ENCODE measurements at places on chromosomes 2 and 18.
A peak's percentile ranks its signal among the peaks of the same experiment; 100 is the strongest.

GRCh38 chr18:49476664-49477411, 10.2 kb downstream of the C18orf32 start:
- no peak for DNase-seq

DNA sequence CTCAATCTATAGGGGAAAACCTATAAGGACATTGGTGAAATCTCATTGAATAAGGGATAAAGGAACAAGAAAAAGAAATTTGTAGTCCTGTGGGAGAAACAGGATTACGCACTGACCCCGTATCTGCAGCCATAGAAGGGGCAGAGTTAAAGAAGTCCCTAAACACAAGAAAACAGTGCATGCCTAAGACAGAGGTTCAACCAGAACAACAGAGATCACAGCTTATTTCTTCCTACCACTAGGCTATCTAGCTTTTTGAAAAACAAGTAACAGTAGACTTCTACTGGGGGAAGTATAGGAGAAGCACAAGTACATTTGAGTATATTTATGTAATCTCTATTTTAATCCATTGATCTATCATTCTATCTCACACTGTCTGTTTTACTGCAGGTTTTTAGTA, 485.2 kb upstream of the REG3G start:
- DNase-seq: no peak

DNA sequence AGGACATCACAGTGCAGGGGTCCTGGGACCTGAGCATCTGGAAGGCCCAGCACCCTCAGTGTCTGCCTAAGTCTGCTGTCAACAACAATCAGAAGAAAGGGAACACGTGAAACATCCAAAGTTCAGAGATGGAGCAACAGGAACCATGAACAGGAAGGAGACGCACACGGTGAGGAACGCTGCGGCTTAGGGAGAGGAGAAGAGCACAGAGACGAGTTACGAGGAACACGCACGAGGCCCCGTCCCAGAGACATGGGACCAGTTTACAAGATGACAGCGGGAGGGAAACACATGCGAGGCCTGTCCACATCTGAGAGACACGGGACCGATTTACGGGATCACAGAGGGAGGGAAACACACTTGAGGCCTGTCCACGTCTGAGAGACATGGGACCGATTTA, 2.9 kb upstream of the KCNG2 start:
- DNase-seq: no peak

DNA sequence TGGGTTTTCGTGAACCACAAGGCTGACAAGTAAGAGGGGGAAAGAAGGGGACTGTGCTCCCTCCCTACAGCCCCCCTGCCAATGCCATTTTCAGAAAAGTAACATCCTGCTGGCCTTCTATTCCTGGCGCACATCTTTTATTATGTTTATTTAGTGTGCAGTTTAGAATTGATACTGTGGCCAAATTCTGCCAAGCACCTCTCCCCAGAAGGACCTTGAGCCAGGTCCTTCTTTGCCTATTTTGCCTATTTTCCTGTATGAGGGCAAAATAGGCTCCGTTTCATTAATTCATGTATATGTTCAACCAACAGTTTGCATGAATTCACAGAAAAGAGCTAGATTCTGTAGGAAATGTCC, 136.0 kb downstream of the MYO3B start:
- DNase-seq: no peak

DNA sequence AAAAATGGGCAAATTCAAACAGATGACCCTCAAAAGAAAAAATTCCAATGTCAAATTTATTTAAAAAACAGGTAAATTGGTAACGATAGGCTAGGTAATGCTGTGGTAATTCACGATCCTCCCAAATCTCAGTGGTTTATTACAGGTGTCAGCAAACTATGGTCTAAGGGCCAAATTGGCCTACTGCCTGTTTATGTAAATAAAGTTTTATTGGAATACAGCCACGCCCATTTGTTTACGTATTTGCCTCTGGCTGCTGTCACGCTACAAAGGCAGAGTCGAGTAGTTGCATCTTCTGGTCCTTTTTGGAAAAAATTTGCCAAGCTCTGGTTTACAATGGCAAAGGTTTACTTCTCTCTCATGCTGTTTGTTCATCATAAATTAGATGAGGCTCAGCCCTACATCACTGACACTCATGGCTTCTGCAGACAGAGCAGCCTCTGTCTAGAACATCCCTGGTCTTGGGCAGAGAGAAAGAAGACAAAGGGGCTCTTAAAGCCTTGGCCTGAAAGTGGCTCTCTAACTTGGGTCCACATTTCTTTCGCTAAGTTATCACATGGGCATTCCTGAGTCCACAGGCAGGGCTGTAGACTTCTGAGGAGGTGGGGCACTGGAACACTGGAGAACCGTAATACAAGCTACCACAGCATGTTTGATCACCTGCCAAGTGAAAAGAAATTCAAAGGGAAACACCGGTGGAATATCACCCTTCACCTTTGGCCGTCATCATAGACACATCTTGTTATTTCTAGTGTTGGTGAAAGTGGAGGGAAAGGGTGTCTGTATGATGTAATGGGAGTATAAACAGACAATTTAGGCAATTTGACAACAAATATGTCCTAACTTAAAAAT, 34.8 kb downstream of the SP110 start:
- DNase-seq: no peak

- DNase-seq: no peak
Measured at GRCh38 chr2:71597756-71598155, 144.4 kb downstream of the DYSF start.

DNA sequence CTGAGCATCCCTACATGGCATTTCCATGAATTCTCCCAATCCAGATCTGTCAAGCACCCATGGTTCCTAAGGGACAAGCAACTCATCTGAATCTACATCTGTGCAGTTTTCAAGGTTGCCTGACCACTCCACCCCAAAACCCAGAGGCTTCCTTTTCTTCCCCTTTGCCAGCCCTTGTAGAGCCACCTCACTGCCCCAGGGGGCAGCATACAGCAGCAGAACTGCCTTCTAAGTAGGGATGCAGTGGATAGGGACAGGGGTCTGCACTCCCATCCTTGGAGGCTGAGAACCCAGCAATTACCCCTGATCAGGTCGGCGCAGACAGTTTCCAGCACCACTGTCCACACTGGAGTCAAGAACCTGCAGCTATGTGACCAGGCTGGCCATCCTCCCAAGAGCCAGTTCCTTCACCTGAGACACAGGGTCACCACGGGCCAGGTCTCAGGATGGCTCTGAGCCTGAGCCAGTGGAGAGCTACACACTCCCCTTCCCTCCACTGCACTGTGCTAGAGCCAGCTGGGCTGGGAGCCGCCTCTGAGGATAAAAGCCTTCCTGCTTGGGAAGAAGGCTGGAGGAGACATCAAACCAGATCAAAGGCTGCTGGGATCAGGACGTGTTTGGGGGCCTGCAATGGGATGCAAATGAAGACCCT, 283.1 kb downstream of the CELF4 start:
- no peak for DNase-seq

- DNase-seq: no peak
Measured at GRCh38 chr18:43312891-43313290, 35.6 kb upstream of the SYT4 start.

- no peak for DNase-seq
Measured at GRCh38 chr2:49070716-49071115, 83.6 kb downstream of the FSHR start.

- peak; percentile 2 for DNase-seq
Measured at GRCh38 chr2:217166241-217166850, 306.5 kb upstream of the TNP1 start.

DNA sequence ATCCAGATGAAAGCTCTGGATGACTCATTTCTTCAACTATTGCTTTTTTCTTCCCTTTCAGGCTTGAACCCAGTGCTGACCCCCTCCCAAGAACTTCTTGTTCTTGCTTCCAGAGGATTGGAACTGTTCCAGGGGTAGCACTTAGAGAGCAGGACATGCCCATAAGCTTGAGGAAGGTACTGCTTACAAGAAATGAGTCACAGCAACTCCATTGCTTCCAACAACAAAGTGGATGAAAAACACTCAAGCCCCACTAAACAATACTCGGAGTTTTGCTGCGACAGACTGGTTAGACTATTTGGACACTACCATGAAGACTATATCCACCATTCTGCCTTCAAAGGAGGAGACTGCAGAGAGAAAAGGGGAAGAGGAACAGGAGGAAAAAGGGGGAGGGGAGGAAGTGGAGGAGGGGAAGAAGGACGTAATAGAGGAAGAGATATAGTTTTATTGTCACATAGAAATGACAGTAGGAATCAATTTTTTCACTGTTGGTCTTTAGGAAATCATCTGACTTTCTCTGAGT, 1.6 kb upstream of the EPC2 start:
- no peak for DNase-seq

GRCh38 chr18:45728336-45729010, 4.5 kb downstream of the SLC14A1 start:
- no peak for DNase-seq

- DNase-seq: no peak
Measured at GRCh38 chr2:146869328-146869727, 975.5 kb upstream of the ACVR2A start.

DNA sequence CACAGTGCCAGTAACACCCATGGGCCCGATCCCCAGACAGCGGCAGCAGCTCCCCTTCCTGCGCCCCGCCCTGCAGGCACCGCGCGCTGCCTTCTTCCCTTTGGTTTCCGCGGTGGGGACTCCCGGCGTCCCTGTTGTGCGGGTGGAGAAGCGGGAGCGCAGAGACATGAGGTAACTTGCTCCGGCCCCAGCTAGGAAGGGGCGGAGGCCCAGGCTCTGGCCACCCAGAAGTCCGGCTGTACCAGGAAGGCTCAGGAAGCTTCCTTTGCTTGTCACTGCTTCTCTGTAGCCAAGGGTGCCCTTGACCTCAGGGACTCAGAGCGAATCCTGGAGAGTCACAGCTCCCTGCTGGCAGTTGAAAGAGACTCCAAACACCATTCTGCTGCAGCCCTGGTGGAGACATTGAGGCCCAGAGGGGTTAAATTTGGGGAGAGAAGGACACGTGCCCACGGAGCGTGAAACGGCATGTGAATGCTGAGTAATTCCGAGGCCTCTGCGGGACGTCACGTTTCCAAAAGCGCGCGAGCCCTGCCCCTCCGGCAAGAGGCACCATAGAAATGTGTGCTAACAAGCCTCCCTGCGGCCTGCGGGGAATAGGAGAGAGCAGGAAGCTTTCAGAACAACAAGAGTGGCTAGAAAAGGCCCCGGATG, 6.7 kb upstream of the ADCY3 start:
- no peak for DNase-seq

DNA sequence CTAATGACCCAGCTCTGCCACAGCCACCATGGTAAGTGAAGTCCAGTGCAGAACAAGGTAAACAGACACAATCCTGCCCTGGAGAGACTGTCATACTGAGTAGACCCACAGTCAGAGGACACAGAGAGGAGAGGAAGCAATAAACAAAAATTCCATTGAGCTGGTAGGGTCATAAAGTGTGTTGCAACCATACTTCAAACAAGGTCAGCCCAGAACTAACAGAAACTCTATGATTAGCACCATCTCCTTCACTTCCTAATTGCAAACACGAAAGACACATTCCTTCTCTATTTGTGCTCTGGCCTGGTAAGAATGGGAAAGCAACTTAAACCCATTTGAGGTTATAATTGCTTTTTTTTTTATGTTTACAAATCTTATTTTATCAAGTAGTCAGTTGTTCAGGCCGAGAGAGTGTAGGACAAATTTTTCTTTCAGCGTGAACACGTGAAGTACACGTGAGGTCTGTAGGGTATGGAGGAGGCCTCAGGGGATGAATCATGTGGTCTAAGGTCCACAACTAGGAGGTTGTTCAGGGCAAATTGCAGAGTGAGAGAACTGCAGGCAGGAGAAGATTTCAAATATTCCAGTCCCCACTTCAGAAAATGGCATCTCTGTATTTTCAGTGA, 71.4 kb upstream of the GLS start:
- no peak for DNase-seq

GRCh38 chr2:43559391-43560230, 36.2 kb downstream of the THADA start:
- no peak for DNase-seq

- DNase-seq: no peak
Measured at GRCh38 chr2:174593574-174594203, 3.9 kb downstream of the WIPF1 start.

GRCh38 chr2:217316743-217317142, 456.9 kb upstream of the TNP1 start:
- DNase-seq: no peak

DNA sequence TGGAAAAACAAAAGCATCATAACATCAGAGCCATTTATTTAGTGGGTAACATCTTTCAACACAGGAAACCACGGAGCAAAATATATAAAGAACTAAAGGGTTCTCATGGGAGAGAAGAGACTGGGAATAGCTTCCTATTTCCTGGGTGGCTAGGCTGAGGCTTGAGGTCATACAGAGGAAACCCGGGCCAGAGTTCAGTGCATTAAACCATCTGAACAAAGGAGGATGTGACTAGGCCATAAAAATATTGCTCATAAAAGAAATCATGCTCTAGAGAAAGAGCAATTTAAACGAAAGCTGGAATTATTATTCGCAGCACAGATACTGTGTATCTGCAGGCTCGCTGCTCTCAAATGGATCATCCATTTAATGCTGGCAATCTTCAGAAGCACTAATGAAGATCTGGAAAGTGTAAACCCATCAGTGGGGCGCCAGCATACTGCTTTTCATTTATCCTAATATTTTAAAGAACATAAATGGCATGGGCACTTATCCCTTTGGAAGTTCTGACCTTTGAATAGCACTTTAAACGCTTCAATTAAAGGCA, 83.3 kb downstream of the GALNT14 start:
- DNase-seq: no peak

DNA sequence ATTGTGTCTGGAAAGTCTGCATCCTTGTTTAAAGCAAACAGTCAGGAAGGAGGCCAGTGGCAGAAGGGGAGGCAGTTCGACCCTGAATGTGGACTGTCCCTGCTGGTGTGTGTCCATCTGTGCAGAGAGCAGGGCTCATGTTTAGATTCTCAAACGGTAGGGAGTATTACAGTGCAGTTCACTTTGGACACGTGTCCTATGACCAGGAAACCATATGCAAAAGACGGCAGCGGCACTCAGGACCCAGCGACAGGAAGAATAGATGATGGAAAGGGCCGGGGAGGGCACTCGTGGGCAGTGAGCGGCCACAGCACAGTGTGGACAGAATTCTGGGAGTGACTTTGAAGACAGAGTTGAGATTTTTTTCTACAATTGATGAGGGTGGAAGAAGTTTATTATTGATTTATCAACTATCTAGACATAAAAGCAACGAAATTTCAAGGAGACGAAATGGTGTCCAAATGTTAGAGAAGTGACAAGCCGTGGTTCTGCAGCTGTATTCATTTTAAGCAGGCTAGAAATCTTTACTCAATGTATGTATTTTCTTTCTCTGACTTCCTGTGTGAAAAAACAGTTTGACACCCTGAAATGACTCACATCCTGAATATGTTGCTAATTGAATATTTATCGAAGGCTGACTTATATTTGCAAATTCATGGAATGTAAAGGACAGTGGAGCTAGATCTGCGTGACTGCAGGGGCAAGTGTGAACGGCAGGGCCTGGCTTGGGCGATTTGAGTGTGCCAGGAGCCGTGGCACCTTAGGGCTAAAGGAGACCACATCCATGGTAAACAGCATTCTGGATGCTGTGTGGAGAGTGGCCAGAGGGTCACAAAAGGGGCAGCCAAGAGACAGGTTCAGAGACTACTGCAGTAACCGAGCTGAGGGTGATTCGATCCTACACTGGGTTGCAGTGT, 214.2 kb downstream of the PTGR3 start:
- DNase-seq: no peak

GRCh38 chr2:167355821-167356220, 467.5 kb downstream of the XIRP2 start:
- no peak for DNase-seq

- no peak for DNase-seq
Measured at GRCh38 chr2:39022642-39023235, 98.1 kb downstream of the SOS1 start.

All from NCI-H524 (cell line).